Cerebellar cortex (tissue), 1 donor: ENCODE measurements at places on chromosomes 12 and 14.

DNA sequence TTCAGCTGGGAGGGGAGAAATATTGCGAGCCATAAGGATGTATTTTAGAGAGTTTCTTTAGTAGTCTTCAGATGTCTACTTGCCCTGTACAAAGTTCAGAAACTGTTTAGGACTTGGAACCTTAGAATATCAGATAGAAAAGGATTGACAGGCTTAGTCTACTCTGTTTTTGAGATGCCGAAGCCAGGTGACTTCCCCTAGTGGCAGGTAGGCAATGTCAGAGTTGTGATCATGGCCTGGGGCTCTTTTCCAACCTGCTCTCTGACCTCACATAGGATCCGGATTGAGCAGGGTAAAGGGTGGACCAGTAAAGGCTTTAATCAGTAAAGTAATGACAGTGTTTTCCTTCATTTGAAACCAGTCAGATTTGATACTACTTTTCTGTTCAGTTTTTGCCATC is 59.6 kb downstream of the PRKCH start:
- no peak for DNase-seq

GRCh38 chr14:72118841-72119240 is 186.6 kb downstream of the RGS6 start:
- DNase-seq: no peak

DNA sequence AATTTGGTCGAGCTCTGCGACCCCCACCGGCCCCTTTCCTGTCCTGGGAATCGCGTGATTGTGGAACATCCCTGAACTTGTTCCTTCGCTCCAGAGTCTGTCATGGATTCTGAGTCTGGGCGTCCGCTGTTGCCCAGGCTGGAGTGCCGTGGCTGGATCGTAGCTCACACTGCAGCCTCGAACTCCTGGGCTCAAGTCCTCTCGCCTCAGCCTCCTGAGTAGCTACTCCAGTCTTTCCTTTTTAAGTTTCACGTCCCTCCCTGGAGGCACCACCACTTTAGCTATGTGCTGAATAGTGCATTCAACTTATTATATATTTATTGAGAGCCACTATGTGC is 698 bp downstream of the ACOT6 start:
- peak; percentile 42 for DNase-seq

DNA sequence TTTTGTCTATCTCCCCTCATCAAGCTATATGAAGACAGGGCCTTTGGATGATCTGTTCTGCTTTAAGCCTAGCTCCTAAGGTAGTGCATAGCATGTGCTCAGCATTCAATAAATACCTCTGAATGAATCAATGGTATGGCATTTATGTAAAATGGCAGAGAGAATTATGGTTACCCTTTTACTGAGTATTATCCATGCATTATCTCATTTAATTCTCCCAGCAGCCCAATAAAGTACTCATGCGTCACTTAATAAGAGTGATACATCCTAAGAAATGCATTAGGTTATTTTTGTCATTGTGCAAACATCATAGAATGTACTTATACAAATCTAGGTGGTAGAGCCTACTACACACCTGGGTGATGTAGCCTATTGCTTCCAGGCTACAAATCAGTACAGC is 269.7 kb downstream of the KSR2 start:
- DNase-seq: no peak

DNA sequence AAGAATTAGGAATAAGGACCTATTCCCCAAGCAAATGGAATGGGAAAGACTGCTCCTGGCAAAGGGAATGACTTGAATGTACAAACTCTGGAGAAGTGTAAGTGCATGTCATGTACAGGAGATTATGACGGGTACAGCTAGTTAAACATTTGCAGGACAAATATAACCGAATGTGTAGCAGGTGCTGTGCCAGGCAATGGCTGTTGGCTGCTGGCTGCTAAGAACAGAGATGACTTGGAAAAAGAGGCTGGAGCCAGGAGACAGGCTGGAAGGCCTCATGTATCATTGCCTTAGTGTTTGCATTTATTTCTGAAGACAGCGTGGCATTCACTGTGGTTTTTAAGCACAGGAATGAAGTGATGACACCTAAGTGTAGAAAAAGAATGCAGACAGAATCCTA is 136.8 kb downstream of the TTC8 start:
- peak; percentile 79 for DNase-seq

GRCh38 chr14:74147571-74147970 is 62.8 kb downstream of the LIN52 start:
- no peak for DNase-seq

DNA sequence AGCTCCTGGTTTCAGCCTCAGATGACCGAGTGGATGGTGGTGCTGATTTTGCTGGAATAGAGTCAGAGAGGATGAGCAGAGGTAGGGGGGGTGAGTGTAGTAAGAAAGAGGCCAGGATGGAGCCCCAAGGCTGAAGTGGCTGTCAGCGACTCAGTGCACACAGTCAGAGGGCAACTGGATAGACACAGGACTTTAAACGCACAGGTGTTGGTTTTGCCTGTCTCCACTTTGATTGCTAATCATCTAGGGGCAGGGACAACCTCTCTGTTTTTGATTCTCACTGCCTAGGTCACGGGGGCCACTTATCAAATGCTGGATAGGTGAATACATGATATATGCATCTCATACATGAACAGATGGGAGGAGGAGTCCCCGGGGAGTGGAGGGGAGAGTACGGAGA is 99.5 kb downstream of the EGLN3 start:
- no peak for DNase-seq

GRCh38 chr12:32768518-32768917 is 12.8 kb upstream of the YARS2 start:
- no peak for DNase-seq

GRCh38 chr14:73358187-73358586 is 100.2 kb downstream of the NUMB start:
- no peak for DNase-seq

DNA sequence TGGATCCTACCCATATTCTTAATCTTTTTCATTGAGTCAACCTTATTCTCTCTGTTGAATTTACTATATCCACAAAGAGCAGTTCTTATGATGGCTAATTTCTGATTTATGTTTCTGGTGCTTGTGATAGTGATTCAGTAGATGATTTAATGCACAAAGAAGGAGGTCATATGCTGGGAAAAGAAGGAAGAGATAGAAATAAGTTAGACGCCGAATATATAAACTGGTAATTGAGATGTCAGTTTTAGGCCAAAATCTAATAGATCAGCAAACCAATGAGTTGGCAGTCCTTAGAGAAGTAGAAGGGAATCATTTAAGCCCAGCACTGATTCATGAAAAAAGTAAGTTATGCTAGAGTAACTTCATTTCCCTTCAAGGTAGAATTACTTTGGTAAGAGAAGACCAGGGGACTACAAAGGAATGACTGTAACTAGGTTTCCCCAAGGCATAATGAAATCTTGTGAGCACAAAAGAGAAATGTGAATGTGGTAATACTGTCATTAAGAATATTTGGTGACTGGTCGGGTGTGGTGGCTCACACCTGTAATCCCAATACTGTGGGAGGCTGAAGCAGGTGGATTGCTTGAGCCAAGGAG is 132.4 kb downstream of the TGFB3 start:
- no peak for DNase-seq

DNA sequence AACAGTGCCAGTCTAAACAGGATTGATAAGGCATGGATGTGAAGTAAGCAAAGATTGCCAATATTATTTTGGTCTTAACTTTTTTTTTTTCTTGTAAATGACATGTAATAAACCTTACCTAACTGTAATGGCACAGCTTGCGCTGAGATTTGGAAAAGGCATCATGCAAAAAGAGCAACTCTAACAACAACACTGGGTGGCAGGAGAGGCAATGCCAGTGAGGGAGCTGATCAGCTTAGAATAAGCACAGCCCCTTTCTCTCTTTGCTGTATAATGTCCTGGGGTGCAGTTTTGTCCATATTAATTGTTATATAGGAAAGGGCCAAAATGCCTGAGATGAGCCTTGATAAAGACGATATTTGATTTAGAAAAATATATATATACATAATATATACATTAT is 1589.7 kb upstream of the FLRT2 start:
- no peak for DNase-seq

DNA sequence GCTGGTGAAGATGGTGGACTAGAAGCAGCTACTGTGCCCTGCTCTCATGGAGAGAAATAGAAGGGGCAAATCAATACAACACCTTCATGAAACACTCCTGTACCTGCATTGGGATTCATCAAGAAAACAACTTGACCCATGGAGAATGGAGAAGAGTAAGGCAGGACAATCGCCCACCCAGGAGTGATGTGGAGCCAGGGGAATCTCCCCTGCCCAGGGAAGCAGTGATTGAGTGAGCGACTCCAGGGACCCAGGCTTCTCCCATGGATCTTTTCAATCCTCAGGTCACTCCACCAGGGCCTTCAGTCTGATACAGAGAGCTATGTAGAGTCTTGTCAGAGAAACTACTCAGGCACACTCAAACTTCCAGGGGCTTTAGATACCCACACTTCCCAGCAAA is 161.9 kb upstream of the DYRK2 start:
- no peak for DNase-seq

GRCh38 chr12:19801941-19802340 is 362.6 kb downstream of the AEBP2 start:
- no peak for DNase-seq

- DNase-seq: no peak
These were observed 23.8 kb downstream of the XPOT start for GRCh38 chr12:64427988-64428387.

GRCh38 chr14:88351966-88352691 is 29.1 kb upstream of the KCNK10 start:
- DNase-seq: no peak

- no peak for DNase-seq
These were observed 50.0 kb downstream of the KDM2B start for GRCh38 chr12:121530600-121531355.

GRCh38 chr14:99598774-99599173 is 5.2 kb downstream of the CCDC85C start:
- no peak for DNase-seq

DNA sequence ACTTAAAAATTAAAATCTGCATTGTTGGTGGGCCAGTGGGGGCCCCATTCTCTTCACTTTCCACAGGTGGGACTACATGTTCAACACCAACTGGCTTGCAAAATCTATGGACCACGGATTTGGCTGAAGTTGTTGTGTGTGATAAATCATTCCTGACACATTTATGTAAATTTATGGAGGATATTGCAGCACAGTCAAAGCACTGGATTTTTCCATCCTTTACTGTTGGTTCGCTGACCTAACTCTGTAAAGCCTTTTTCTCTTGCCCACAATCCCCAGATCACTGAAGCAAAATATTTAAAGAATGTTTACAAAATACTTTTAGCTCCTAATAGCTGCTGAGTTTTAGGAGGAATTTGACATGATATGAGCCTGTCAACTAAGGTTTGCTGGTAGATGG is 219.7 kb upstream of the PRICKLE1 start:
- peak; percentile 14 for DNase-seq

- no peak for DNase-seq
These were observed 176.0 kb downstream of the TMEM121 start for GRCh38 chr14:105702275-105702817.

DNA sequence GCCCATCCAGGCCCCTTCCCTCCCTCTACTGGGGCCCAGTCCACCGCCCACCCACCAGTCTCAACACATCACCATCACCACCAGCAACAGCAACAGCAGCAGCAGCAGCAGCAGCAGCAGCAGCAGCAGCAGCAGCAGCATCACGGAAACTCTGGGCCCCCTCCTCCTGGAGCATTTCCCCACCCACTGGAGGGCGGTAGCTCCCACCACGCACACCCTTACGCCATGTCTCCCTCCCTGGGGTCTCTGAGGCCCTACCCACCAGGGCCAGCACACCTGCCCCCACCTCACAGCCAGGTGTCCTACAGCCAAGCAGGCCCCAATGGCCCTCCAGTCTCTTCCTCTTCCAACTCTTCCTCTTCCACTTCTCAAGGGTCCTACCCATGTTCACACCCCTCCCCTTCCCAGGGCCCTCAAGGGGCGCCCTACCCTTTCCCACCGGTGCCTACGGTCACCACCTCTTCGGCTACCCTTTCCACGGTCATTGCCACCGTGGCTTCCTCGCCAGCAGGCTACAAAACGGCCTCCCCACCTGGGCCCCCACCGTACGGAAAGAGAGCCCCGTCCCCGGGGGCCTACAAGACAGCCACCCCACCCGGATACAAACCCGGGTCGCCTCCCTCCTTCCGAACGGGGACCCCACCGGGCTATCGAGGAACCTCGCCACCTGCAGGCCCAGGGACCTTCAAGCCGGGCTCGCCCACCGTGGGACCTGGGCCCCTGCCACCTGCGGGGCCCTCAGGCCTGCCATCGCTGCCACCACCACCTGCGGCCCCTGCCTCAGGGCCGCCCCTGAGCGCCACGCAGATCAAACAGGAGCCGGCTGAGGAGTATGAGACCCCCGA is 6.8 kb upstream of the RNU7-1 start:
- no peak for DNase-seq

- DNase-seq: no peak
These were observed 44.9 kb downstream of the BICD1 start for GRCh38 chr12:32151552-32151951.

DNA sequence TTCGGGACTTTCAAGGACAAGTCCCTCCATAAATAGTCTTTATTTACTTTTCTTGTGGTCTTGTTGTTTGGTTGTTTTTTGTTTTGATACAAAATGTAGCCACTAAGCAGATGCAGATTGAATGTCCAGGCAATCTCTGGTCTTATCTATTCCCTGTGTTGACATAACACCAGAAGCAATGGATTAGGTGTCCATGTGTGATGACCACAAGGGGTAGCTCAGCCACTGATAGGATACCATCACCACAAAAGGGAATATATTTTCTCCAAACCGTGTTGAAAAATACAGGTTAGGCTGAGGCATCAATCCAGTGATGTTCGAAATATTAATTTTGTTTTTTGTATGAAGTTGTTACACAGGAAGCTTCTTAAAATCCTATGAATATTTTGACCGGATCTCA is 196.3 kb downstream of the EPS8 start:
- no peak for DNase-seq

DNA sequence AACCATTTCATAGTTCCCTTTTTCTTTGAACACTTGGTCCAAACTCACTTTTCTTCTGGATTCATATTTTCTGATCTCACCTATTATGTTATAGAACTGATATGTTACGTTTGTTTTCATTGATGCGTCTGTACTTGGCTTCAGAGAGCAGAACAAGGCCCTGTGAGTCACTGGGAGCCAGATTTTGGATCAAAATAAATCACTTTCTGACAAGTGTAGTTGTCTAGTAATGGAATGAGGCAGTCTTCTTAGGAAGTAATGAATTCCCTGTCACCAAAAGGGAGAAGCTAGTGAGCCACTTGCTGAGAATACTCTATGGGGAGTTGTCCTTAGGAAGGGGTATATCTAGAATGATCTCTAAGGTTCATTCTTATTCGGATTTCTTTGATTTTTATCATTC is 10.2 kb downstream of the BICD1 start:
- DNase-seq: no peak
